ENCODE measurements at places on chromosomes 5 and 9.

- DNase-seq, result no peak
Measured at GRCh38 chr5:73693573-73694061, 67.6 kb downstream of the ARHGEF28 start.

DNA sequence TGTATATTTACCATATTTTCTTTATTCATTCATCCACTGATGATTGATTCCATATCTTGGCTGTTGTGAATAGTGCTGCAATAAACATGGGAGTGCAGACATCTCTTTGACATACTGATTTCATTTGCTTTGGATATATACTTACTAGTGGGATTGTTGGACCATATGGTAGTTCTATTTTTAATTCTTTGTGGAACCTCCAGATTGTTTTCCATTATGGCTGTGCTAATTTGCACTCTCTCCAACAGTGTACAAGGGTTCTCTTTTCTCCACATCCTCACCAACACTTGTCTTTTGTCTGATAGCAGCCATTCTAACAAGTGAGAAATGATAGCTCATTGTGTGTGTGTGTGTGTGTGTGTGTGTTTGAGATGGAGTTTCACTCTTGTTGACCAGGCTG lies 86.7 kb downstream of the DAPK1 start:
- no peak for DNase-seq

- no peak for DNase-seq
Measured at GRCh38 chr5:171421331-171422262, 2.1 kb downstream of the FGF18 start.

DNA sequence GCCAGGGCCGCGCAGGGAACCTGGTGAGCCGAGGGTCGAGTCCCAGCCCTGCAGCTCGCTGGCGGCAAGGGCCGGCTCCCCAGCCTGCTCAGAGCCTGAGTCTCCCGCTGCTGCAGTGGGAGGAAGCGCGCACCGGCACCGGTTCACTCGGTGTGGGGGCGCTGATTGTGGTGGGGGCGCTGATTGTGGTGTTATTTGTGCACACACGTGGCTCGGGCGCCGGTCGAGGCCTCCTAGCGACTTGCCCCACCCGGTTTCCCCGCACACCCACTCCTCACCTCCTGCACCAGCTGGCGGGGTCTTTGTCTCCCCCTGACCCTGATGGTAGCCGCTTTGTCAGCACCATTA lies 266.7 kb downstream of the NSG2 start:
- no peak for DNase-seq

DNA sequence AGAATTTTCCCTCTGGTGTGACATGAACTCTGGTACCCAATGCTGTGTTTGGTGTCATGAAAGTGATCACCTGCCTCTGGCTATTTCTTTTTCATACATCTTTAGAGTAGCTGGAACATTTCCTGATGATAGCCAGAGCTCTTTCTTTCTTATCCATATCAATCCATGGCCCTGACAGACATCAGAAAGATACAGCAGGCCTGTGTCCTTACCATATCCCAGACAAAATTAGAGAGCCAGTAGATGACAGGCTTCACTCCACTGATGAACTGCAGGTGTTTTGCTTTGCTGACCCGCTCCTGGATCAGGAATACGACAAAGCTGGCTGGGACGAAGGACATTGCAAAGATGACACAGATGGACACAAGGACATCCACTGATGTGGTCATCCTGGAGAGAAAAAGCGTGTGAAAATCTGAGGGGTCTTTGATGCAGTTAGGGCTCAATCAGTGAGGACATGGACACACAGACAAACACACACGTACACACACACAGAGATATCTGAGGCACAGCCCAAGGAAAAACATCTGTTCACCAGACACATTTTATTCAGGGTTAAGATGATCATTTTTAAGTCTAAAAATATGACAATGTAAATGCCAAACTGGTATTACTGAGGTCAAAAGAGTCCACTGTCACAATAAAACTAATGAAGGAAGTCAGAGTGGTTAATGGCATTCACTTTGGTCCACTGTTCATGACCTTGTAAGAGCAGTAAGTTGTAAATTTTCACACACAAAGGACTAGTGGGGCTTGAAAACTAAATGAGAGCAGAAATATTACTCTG lies 34.5 kb downstream of the NIPSNAP3B start:
- no peak for DNase-seq

GRCh38 chr9:83509402-83509801 lies 28.8 kb downstream of the FRMD3 start:
- DNase-seq, result no peak

GRCh38 chr9:36401164-36401740 lies 1.2 kb upstream of the RNF38 start:
- no peak for DNase-seq

- DNase-seq, result no peak
Measured at GRCh38 chr9:68914751-68915150, 99.2 kb downstream of the PRKACG start.

Data from activated T-helper 1 cell treated with Interleukin-2 at 50 U/mL for 16 hours (primary cell).